ENCODE measurements at places on chromosomes 2 and 18. TPM values are rescaled to one million over a fixed set of nuclear protein-coding genes. Genes with fewer than 3 reads are reported as not detected.
A peak's percentile ranks its signal among the peaks of the same experiment; 100 is the strongest.

- DNase-seq = peak; percentile 70
Measured at GRCh38 chr2:86488561-86489250, 47.5 kb downstream of the KDM3A start.

DNA sequence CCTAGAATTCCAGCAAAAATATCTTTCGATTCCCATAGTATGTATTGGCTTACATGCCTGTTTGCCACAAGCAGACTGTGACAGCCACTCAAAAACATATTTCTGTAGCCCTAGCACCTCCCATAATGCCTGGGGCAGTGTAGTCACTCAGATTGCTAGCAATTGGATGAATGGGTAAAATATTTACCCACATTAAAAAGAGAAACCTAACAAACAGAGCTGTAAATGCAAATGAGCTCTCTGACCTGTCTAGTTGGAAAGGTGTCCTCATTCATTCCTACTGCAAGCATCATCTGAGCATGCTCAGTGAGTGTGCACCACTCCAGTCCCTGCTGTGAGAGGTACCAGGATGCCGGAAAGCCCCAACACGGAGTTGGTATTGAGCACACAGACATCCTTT is 234.0 kb upstream of the RAB12 start:
- DNase-seq = no peak

DNA sequence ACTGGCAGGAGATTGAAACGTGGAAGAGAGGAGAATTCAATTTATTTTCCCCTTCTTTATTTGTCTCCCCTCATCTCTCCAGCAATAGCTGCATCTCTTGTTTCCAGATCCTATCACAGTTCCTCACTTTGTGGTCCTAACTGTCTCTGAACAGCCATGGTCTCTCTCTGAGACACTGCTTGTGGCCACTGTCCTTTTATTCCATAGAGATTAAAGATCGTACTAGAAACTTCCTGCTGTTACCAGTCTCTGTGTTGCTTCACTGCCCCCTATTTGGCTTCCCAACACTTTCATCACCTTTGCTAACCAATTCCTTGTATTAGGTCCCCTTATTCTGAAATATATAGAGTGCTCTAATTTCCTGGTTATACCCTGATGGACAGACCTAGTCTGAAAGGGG is 48.9 kb upstream of the CAVIN2 start:
- no peak for DNase-seq

DNA sequence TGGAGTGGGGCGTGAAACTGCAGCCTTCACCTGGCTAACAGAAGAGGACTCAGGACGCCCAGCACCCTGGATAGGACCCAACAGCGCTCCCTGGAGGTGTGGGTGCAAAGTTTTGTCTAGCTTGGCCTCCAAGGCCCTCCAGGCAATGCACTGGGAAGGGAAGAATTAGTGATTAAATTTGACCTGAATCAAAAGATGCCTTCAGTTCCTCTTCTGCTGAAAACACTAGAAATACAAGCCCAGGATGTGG is 779 bp upstream of the TRIB2 start:
- peak; percentile 50 for DNase-seq

GRCh38 chr2:157469726-157470125 is 25.8 kb upstream of the CYTIP start:
- no peak for DNase-seq

The SCN9A gene
- total RNA-seq = not detected
